ENCODE measurements at places on chromosomes 7 and 10. TPM values are rescaled to one million over a fixed set of nuclear protein-coding genes. Genes with fewer than 3 reads are reported as not detected.

DNA sequence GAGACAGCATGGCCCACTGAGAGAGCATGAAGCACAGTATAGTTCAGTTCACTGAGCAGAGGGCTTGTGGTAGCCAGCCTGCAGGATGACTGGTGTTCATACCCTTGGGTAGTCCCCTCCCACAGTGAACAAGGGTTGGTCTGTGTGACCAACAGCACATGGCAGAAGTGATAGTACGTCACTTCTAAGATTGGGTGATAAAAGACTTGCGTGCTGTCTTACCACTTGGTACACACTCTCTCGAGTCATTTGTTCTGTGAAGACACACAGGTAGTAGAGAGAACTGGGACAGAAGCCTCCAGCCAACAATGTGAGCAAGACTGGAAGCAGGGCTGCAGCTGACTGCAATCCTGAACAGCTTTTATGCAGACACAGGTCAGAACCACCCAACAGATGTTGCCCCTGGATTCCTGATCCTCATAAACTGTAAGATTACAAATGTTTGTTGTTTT lies 14.6 kb downstream of the EPC1 start:
- peak; percentile 26 for DNase-seq

- no peak for DNase-seq
These were observed 4.3 kb upstream of the TECTB start for GRCh38 chr10:112278871-112279270.

DNA sequence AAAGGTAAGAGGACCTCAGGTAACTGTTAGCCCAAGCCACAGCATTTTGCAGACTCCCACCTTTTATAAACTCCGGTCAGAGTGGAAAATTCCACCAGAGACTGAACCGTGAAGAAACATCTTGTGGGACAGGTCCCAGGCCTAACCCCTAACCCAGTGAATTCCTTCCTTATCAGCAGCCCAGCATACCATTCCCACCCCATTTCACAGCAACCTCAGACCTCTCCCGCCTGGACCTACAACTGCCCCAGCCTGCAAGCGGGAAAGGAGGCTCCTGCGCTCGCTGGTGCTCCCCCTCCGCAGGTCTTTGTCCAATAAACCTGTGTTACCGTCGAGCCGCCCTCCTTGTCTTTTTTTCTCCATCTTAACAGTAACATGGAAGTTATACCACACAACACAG lies 736.6 kb downstream of the MAGI2 start:
- DNase-seq: no peak

DNA sequence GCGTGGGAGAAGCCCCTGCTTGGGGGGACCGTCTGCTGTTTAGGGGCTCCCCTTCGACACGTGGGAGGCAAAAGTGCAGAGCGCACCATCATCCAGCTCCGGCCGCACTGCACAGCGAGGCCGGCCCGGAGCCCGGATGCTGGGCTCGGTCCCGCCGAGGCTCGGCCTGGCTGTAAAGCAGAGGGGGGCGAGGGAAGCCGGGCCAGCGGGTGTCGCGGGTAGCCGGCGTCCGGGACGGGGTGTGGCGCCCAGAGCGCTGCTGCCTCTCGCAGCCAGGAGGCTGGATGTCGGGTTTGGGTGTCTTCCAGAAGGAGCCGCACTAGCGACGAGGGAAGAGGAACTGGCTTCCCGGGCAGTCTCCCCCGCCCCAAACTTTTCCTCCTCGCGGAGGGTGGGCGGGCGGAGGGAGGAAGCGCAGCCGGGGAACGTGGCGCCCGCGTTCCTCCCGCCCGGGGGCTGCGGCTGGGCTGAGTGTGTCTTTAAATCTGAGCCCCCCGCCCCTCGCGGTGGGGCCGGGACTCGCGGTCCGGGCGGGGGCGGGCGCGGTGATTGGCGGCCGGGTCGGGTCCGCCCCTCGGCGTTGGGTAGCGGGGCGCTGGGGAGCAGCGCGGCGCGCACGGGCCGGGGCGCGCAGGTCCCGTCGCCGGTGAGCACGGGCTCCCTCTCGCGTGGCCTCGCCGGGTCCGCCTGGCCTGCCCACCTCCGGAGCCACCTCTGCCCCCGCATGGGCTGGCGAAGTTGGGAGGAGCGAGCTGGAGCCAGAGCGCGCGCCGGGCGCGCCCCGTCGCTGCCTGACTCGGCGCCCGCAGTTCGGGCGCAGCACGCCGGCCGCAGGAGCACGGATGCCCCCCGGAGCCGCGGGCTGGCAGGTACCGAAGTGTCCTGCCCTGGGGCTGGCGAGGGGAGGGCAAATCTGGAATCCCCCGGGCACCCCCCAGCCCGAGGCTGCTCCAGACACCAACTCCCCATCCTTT lies at the start of gene PALD1:
TSS of gene PALD1 (plus strand) at position 577 of the 974 bp plus-strand sequence. CDS start 47,185 bp downstream, outside the sequence.
- DNase-seq: no peak

- no peak for DNase-seq
These were observed 114.0 kb downstream of the DNAH11 start for GRCh38 chr7:21656796-21657195.

The GPR15LG gene
- not detected for total RNA-seq

The PON3 gene
- not detected for total RNA-seq

The SLC29A4 gene
- total RNA-seq: 4.7 TPM

The FOXI2 gene
- total RNA-seq: not detected

Measured in LHCN-M2 (cell line).